SK-MEL-5 (cell line): ENCODE measurements at places on chromosomes 16 and 17. TPM values are rescaled to one million over a fixed set of nuclear protein-coding genes. Genes with fewer than 3 reads are reported as not detected.

Gene KRT28
- not detected in 2 replicates for total RNA-seq

Gene BAHCC1
- total RNA-seq, result 15.4 and 19.1 TPM in 2 replicates

Gene TPPP3
- 0.16 and 0.55 TPM in 2 replicates for total RNA-seq

Gene TGFB1I1
- total RNA-seq, result 0.67 and 1.3 TPM in 2 replicates

Gene SYT17
- total RNA-seq, result 17.3 and 18.5 TPM in 2 replicates

Gene MGAT5B
- 54.8 and 54.9 TPM in 2 replicates for total RNA-seq

Gene UBALD2
- total RNA-seq, result 45.0 and 54.5 TPM in 2 replicates

Gene SENP3
- total RNA-seq, result 103 and 113 TPM in 2 replicates

Gene RFFL
- 9.7 and 11.2 TPM in 2 replicates for total RNA-seq

Gene SGSM2
- 32.3 and 33.5 TPM in 2 replicates for total RNA-seq

Gene MSI2
- total RNA-seq, result 74.8 and 85.2 TPM in 2 replicates

Gene C16orf92
- not detected in 2 replicates for total RNA-seq

Gene ITGAD
- total RNA-seq, result 0.13 TPM in 2 replicates

Gene EME1
- total RNA-seq, result 9.9 and 13.0 TPM in 2 replicates

Gene C16orf96
- not detected in 2 replicates for total RNA-seq

Gene RABEP2
- 10.3 and 11.9 TPM in 2 replicates for total RNA-seq

Gene HID1
- 0.21 TPM in 1 of 2 replicates, not detected in the other for total RNA-seq

Gene TMEM92
- 0.08 and 1.3 TPM in 2 replicates for total RNA-seq

Gene ZNF276
- total RNA-seq, result 9.4 and 10.3 TPM in 2 replicates

Gene GP1BA
- total RNA-seq, result not detected in 2 replicates

Gene DHRS7C
- total RNA-seq, result not detected in 2 replicates

Gene CACNA1H
- 17.4 and 17.6 TPM in 2 replicates for total RNA-seq

Gene NPIPB9
- total RNA-seq, result 0.16 and 1.9 TPM in 2 replicates

- no peak for DNase-seq
Observed at GRCh38 chr17:29042026-29042678, 789 bp upstream of the PIPOX start.

DNA sequence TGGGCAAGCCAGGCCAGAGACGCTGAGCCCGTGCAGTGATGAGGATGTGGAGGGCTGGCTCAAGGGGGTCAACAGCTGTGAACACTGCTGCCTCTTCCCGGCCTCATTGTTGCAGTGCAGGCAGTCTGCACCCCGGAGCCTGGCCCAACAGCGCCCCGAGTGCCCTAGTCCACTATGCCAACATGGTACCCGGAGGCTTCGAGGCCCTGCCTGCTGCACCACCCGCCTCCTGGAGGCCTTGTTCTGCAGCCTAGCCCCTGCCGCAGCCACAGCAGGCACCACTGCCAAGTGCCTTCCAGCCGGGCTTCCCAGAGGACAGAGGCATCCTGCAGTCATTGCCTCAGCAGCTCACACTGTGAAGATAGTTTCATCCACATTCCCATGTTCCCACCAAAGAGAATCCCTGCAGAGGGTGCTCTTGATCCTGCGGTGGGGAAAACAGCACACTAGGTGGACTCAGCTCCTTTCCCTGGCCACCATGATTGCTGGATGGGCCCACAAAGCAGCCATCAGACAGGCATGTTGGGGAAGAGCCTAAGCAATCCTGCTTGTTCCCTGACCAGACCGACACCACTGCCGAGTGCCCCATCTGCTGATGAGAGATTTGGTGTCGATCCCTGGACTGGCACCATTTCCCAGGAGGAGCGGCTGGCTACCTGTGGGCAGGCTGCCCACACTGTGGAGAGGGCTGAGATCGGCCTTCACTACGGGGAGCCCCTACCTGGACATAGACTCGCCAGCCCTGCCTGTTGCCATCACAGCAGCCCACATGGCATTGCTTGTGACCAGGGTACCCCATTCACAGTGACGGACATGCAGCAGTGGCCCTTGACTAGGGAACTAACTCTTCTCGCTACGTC lies 44.9 kb downstream of the USP22 start:
- DNase-seq, result peak; percentile 50

DNA sequence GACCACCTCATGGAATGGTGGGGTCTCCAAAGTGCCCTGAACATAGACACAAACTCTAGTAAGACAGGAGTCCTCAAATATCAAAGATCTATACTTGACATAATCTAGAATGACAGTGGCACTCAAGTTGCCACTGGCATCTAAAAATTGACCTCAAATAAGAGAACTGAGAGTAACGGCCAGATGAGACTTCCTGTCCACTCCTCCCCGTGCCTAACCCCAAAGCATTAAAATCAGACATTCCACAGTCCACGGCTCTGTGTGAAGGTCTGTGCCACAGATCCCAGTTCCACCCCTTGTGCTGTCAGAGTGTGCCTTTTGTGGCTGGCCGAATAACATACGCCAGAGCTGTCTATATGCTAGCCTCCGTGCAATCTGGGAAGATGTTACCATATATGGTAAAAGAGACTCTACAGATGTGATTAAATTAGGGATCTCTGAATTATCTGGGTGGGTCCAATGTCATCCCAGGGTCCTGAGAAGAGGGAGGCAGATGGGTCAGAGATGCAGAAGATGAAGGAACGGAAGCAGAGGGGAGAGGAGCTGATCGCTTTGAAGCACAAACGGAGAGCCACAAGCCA lies 21.0 kb upstream of the EVPL start:
- no peak for DNase-seq

DNA sequence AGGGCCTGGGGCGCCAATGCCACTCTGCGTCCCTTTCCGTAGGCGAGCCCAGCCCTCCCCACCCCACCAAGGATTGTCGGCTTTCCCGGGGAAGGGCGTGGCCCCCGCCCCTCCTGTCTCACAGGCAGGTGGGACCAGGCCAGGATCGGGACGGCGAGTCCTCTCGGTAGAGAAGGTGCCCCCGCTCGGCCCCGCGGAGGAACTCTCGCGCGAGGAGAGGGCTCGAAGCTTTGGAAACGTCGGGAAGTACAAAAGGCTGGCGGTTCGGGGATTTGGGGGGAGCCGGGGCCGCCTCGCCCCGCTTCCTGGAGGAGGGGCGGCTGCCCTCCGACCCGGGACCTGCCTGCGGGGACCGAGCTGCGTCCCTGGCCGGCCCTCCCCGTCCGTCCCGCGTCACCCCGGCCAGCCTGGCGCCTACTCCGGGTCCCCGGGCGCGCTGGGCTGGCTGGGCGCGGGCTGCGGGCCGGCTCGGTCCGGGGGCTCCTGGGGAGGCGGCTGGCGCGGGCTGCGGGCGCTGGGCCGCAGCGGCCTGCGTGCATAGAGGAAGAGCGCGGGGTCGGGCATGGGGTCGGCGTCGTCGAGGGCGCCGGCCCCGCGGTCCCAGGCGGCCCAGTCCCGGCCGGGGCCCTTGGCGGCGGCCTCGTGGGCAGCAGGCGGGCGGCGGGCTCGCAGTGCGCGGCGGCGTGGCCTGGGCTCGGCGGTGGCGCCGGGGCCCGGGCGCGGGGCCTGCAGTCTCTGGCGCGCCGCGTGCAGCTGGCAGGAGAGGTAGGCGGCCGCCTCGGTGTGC lies 12.6 kb upstream of the CLUH start:
- DNase-seq, result no peak

DNA sequence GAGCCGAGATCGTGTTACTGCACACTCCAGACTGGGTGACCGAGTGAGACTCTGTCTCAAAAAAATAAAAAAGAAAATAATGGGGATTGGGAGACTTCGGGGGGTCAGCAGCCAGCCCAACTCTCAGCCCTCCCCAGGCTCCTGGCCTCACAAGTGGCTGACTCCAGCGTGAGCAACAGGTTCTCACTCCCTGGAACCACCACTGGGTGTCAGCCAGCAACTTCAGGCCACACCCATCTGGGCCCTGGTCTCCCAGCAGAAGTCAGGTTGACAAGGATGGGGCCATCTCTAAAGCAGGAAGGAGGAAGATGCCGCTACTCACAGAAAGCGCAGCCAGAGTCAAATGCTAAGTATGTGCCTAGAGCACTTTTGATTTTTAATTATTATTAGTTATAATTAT lies 139.4 kb downstream of the C16orf78 start:
- peak; percentile 24 for DNase-seq

DNA sequence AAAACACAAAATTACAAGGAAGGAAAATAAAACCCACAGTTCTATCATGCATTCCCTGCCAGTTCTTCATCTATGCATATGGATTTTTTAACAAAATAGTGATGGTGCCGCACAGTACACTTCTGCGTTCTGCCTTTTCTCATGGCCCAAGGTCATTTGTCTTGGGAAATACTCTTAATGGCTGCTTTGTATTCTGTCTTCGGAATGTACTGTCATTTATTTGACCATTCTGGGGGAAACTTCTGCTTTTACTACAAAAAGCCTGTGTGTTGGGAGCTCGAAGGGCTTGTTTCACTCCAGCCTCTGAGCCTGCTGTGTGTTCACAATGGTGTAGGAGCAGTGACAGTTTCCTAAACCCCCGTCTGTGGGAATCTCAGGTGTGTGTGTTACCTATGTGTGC lies 82.8 kb upstream of the SEC14L1 start:
- DNase-seq, result peak; percentile 98

GRCh38 chr17:4249452-4250029 lies 14.2 kb downstream of the ANKFY1 start:
- DNase-seq, result peak; percentile 63

GRCh38 chr16:27778171-27778925 lies 228.4 kb downstream of the KATNIP start:
- no peak for DNase-seq

DNA sequence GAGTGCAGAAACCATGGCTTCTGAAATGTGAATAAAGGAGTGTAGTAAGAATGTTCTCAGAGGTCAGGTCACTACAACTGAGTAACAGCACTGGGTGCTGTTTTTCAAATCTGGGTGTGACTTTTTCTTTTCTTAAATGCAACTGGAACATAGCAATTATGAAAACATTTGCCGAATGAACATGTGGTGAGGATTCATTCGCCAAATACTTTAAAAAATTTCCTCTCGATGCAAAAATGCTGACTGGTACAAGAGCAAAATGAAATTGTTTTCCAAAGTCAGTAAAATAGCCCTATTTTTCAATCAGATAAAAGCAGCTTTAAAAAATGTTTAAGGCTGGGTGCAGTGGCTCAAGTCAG lies 18.6 kb downstream of the ZDHHC7 start:
- no peak for DNase-seq

GRCh38 chr16:58176608-58177352 lies 21.1 kb downstream of the CSNK2A2 start:
- no peak for DNase-seq

DNA sequence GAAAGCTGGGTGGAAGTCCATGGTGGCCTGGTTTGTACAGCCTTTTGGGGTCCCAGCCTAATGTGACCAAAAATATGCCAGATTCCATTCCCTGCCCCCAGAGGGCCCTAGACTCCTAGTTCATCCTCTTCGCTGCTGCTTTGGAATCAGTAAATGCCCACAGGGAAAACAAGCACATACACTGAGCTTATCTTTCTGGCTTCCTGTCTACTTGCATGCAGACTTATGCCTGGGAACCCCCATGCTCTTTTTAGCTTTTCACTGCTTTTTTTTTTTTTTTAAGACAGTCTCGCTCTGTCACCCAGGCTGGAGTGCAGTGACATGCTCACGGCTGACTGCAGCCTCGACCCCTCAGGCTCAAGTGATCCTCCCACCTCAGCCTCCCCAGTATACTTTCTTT lies 6.2 kb upstream of the CD300LG start:
- DNase-seq, result peak; percentile 78

DNA sequence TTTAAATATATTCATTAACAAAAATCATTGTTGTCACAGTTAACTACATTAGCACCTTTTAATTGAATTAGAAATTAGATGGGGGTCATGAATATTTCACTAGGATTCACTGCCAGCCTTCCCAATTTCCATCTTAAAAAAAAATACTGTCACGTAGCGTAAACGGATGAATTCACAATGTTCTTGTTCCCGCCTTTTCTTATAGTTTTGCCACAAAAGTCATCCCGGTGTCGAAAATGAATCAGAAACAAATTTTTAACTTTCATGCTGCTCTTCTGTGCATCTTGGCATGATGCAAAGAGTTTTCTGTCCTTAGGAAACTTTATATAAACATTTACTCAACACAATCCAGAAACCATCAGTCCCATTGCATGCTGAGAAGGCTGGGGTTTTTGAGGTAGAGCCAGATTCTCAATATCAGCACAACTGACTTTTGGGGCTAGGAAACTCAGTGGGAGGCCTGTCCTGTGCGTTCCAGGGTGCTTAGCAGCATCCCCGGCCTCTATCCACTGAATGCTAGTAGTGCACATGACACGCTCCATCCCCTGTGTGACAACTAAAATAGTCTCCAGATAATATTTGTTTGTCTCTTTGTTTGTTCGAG lies 252.9 kb upstream of the XYLT1 start:
- DNase-seq, result no peak

- DNase-seq, result no peak
Observed at GRCh38 chr17:43871946-43872690, 25.1 kb downstream of the CD300LG start.

- DNase-seq, result no peak
Observed at GRCh38 chr17:46158323-46159296, 34.6 kb downstream of the KANSL1 start.

DNA sequence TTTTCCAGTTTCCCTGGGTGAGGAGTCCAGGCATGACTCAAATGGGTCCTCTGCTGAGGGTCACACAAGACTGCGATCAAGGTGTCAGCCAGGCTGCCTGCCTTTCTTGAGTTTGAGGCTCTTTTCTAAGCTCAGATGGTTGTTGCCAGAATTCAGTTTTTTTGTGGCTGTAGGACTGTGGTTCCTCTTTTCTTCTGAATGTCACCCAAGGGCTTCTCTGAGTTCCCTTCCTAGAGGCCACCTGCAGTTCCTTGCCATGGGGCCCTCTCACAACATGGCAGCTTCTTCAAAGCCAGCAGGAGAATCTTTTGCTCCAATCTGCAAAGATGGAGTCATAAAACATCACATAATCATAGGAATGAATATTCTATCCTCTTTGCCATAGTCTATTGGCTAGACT lies 17.5 kb downstream of the LIMD2 start:
- DNase-seq, result no peak

DNA sequence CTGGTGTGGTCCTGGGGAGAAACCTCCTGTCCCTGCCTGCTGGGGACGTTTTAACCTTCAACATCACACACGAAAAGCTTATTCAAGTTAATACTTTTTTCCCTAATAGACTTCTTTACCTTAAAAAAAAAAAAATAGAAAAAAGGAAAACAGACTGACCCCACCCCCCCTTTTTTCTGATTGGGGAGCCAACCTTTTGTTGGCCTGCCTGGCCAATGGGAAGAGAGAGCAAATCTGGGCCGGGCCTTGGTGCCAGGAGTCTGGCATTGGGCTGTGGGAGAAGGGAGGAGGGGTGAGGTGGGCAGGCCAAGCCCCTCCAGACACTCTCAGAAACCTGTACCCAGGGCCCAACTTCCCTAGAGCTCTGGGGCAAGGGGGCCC lies 3.0 kb downstream of the CBX8 start:
- DNase-seq, result peak; percentile 67

- DNase-seq, result no peak
Observed at GRCh38 chr17:50634224-50634914, at the start of gene ABCC3. Gene ABCC3 (plus strand): TSS chr17:50634881. CDS start chr17:50634937, 56 bp downstream.

GRCh38 chr16:89784406-89784805 lies 32.0 kb downstream of the FANCA start:
- DNase-seq, result no peak

GRCh38 chr17:46925185-46925868 lies 2.4 kb downstream of the GOSR2 start:
- no peak for DNase-seq

GRCh38 chr17:410543-411401 lies 58.2 kb upstream of the RPH3AL start:
- peak; percentile 30 for DNase-seq

- DNase-seq, result no peak
Observed at GRCh38 chr17:51662204-51663056, 402.1 kb downstream of the UTP18 start.

GRCh38 chr17:66695098-66695497 lies 139.8 kb upstream of the CACNG5 start:
- DNase-seq, result no peak

GRCh38 chr17:61205931-61206330 lies 193.7 kb upstream of the TBX2 start:
- peak; percentile 96 for DNase-seq

- peak; percentile 55 for DNase-seq
Observed at GRCh38 chr17:79806863-79807720, 10.2 kb upstream of the CBX8 start.

- DNase-seq, result no peak
Observed at GRCh38 chr17:7959503-7960253, 27.7 kb downstream of the CNTROB start.
